ENCODE measurements at places on chromosomes 6 and 20.

DNA sequence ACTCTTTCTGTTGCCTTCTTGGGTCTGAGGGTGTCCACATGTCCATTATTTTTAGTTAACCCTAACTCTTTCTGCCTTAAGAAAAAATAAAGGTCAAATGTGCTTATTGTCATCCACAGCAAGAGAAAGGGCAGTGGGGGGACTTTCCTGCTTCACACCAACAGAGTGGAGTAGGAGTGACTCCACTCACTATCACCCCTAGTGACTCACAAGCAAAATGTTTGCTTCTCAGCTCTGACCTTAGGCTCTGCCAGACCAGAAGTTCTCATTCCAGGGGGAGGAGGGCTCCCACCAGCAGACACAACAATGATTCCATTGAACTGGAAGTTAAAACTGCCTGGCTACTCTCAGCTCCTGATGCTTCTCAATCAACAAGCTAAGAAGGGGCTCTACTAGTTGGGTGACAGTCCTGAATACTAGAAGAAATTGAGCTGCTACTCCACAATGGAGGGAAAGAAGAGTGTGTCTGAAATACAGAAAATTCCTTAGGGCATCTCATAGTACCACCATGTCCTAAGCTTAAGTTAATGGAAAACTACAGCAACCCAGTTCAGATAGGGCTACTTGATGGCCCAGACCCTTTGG is 83.9 kb upstream of the AFDN start:
- peak; percentile 30 for DNase-seq

DNA sequence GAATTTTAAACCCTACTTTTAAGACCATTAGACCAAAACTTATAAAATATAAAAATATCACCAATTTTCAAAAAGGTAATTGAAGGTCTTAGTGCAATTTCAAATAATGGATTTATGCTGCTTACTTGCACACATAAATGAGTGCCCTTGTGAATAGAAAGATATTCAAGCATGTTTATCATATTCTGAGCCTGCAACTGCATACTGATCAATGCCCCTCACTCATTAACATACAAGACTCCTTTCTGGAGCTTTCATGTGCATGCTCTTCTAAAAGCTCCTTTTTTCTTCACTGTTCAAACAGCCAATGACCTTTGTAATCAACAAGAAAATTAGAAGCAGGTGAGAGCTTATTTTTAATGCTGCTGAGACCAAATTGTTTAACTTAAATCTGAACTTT is 1139.3 kb downstream of the HACE1 start:
- DNase-seq, result no peak

DNA sequence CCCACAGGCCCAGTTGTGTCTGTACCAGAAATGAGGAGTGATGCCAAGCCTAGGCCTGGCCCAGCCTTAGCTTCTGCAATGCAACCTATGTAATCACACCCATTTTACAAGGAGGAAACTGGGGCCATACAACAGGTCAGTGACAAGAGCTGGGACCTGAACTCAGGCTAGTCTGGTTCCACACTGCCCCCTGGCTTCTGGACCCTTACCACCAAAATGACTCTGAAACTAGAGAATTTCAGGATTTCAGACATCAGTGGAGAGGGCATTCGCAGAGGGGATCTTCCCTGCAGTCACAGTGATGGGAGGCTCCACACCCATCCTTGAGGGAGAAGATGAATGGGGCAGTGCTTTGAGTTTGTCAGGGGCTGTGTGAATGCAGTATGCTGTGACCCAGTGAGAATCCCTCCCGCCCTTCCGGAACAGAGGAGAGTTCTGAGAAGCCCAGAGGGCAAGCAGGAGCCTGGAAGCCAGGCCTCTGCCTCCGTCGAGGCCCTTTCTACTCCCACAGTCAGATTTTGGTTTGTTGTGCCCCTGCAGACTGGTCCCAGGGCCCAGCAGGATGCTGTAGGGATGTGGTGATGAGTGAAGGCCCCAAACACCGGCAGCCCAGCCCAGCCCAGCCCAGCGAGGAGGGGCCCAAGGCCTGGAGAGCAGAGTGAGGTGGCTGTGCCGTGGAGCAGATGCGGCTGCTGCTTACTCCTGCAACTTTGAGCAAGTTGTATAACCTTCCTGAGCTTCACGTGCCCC is 48.1 kb upstream of the MYL9 start:
- peak; percentile 67 for DNase-seq

GRCh38 chr6:167247814-167248595 is 43.1 kb upstream of the UNC93A start:
- peak; percentile 13 for DNase-seq

DNA sequence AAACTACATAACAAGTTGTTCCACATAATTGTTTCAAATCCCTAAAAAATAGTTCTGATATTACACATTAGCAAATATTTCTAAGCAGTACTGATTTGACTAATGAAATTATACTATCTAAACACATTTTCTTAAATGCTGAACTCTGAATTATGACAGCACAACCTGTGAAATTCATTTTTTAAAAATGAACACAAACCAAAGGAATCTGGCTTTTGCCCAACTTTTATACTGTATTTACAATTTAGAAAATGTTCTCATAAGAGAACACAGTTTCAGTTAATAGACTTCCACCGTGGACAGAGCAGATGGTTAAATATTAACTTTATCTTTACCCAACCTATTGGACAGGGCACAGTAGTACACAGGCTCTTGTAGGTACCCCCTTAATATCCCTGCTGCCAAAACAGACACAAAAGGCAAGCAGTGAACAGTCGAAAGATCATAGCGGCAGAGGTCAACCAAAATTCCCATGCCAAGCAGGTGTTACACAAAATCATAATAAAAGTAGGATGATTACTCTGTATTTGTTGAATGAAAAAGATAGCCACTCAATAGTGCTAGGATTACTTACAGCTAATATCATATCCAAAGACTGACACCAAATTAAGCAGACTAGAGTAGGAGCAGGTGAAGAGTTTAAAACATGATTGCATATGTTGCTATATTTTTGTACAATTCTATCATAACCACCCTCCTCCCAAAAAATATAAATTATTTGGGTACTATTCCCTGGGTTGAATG is 122.5 kb downstream of the RNGTT start:
- no peak for DNase-seq

- DNase-seq, result no peak
Observed at GRCh38 chr6:12974551-12974950, 258.0 kb downstream of the PHACTR1 start.
